ENCODE measurements at places on chromosomes 6 and 20. TPM values are rescaled to one million over a fixed set of nuclear protein-coding genes. Genes with fewer than 3 reads are reported as not detected.

Gene SIM1
- total RNA-seq: not detected

- DNase-seq: no peak
Measured at GRCh38 chr6:19692506-19693298, 144.5 kb upstream of the ID4 start.

DNA sequence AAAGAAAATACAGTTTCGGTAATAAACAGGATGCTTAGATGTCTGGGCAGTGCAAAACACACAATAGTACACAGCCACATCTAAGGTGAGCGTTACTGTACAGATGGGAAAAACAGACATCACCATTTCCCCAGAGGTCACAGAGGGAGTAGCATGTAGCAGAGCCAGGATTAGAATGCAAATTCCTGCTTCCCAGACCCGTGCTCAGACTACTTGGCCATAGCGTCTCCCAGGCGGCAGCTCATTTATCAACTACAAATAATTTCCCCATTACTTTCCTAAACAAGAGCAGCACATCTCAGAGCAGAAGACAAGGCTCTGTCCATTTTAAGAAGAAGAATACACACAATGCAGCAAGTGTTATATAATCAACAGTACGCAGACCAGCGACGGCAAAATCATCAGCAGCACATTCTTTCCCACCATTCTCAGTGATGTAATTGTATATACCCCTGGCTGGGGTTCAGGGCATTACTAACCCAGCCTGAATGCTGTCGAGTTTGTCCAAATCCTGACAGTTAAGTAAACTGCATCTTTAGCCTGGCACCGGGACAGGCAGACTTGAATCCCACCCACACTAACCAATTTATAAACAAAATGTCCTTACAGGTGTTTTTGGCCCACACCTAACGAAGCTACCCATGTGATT, 61.9 kb downstream of the CNKSR3 start:
- DNase-seq: peak; percentile 41

DNA sequence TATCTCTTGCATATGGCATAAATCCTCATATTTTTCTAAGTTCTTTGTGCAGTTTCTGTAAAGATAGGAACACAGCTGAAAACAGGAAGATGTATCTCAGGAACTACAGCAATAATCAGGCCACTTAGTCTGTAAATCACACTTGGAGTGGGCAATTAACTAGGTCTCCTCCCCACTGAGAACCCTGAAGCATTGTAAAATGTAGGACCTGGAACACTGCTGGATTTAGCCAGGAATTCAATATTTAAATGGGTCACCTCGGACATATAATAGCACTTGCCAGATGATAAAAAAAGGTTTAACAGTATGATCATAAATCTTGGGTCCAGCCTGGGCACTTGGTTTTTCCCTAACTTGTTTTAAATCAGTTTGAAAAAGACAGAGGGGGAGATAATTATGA, 155.0 kb downstream of the GRM1 start:
- no peak for DNase-seq

DNA sequence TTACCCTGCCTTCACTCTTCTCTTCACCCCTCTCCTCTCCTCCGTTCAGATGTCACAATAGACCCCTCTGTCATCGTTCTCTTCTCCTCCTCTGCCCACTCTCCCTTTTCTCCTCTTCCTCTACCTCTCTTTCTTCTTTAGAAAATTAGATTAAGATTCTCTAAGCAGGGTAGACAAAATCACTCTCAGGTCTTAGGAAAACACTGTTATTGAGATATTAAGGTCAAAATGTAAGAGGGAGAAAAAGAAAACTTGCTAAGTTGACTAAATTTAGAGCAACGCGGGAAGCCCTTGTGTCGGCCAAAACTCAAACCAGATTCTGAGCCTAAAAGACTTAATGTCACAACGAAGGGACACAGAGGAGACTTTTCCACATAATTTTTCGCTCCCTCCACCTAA, 22.1 kb upstream of the ZNF184 start:
- DNase-seq: no peak

DNA sequence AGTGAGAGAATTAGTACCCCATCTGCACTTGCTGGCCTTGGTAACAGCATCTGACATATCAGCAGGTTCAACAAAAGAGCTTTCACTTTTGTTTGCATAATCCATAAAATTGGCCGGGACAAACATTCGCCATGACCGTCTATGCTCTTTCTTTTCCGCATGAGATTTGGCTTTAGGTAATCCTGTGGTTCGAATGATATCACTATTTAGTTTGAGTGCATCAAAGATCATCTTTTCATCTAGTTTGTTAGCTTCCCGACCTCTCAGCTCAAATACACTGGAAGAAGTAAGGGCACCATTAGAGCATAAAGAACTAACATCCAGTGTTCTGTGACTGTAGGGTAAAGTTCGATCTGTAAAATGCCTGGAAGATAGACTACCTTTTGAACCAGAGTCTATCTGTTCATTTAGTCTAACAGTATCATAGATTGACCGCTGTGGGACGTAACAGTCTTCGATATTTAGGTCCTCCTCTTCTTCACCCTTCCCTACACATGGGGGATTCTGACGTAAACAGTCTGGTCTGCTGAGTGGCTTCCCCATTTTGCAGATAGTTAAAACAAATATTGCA, 101.6 kb downstream of the DST start:
- DNase-seq: peak; percentile 30

Gene LY6G5B
- 2.3 TPM for total RNA-seq

- peak; percentile 47 for DNase-seq
Measured at GRCh38 chr6:83824831-83825230, 28.3 kb upstream of the RIPPLY2 start.

DNA sequence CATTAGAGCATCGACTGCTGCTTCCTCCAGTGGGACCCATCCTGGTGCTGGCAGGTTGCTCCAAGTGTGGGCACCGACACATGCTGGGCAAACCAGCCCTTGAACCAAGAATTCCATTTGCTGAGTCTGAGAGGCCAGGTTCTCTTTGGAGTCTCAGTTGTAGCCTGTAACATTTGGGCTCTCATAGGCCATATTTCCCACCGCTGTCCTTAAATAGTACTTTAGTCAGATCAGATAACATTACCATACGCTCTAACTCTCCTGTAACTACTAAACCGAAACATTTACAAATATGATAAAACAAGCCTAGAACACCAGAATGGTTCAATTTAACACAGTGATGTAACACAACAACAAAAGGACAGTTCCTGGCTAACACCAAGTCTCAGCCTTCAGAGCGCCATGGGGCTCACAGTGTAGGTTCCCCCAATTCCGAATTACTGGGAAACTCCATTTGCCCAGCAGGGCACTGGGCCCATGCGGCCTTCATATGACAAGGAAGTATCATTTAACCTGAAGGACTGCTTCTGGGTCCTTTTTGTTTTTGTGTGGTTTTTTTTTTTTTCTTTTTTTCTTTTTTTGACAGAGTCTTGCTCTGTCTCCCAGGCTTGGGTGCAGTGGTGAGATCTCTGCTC, 28.4 kb upstream of the CD93 start:
- no peak for DNase-seq

Gene SMLR1
- total RNA-seq: not detected

Gene IP6K3
- total RNA-seq: 0.13 TPM

- peak; percentile 45 for DNase-seq
Measured at GRCh38 chr20:22001886-22002285, 296.4 kb downstream of the PAX1 start.

DNA sequence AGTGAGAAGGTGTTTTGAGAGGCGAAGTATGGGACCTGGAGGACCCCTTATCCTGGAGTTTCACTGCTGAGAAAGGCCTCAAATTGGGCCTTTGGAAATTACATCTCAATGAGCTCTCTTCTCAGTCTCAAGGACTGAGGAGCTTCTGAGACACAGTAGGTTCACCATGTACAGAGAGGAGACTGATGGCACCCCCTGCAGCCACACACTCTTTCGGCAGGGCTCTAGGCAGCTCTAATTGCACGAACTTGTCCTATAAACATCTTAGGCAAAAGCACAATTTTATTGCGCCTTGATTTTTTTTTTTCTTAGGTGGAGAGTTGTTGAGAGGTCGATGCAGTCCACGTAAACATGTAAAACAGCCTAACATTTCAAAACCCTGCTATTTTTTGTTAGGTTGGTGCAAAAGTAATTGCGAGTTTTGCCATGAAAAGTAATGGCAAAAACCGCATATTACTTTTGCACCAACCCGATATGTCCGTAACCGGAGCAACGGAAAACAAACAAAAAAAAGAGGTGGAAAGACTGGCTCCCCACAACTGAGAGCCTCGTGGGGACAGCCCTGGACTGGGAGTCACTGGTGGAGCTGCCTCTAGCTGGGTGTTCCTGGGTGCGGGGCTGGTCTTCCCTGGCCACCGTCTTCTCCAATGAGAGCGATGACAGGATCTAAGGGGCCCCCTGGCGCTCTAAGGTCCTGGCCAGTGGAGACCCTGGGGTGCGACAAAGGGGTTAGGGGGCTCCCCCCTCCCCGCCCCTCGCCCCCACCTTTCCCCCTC, 84.0 kb upstream of the EYA2 start:
- no peak for DNase-seq

Gene DEFB124
- total RNA-seq: not detected

DNA sequence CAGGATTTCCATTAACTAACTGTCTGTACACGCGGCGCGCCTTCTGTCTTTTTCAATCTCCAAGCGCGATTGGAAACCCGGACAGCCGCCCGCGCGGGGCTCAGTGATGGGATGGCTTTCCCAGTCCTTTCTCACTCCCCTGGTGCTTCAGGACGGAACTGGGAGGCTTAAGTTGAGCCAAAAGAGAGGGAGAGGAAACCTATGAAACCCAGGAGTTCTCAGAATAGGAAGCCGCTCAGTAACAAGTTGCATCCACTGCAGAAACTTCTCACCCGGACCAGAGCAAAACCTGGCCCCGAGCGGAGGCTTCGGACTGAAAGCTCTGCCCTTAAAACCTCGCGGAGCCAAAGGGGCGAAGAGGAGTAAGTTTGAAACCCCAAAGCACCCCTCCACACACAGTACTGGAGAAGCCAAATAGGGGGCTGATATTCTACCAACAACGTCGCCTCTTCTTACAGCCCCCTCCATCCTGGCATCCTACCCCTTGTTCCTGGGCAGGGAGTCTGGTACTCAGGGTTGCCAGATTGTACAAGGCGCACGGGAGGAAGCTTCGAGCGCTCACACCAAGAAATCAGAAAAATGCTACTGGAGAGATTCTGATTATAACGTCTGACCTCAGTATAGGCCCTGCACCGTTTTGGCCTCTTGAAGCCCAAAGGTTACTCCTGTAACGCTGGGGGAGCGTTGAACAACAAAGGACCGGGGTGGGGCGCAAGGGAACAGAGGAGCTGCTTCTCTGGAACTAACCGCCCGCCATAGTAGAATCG, 906 bp upstream of the COL12A1 start:
- no peak for DNase-seq

DNA sequence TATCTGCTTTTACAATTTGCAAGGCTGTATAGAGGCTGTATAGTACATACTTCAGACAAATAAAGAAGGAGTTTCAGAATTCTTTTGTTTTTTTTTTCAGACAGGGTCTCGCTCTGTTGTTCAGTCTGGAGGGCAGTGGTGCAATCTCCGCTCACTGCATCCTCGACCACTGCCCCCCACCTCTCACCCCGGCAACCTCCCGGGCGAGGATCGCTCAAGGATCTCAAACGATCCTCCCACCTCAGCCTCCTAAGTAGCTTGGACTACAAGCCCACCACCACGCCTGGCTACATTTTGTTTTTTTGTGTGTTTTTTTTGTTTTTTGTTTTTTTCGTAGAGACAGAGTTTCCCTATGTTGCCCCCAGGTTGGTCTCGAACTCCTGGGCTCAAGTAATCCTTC, 1.8 kb downstream of the FASTKD5 start:
- no peak for DNase-seq

DNA sequence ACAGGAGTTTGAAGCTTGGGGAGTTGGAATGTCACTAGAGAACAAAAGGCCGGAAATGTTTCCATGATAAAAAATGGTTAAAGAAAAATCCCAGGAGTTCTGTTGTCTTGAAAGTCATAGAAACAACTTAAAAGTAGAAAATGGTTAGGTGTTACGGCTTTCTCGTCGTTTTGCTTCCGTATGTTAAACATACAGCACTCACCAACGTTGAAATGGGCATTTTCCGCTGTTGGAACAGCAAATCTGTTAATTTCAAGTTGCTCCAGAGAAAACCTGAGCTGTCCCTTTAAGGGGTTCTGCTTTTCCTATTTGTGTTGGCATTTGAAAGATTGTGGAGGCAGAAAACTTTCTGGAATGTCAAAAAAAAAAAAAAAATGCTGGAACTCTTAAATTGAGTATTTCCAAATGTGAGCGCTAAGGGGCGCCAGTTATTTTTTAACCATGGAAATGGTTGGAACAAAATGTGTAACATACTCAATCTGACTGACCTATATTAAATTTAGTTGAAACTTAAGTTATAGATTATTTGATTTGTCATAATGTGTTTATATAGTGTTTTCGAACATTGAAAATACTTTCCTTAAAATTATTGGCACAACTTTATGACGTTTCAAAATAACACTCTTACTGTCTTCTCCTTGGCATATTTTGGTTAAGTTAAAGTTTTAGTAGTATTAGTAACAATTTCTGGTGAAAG, 2.2 kb downstream of the QKI start:
- DNase-seq: peak; percentile 82

Gene BHLHE23
- total RNA-seq: not detected

DNA sequence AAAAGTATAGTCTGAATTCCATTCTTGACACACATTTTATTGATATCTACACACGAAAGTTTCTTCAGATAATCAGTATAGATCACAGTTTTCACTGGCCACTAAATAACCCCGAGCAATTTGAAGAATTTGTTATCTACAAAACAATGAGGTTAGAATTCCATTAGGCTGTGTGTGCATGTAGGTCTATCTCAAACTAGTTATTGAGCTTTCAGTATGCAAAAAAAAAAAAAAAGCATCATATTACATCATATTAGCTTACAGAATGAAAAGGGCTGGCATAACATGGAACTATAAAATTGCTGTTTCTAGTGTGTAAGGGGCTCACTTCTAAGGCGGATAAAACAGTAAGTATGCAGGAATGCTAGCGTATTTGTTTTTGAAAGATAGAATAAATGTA, 59.5 kb upstream of the ADGRG6 start:
- DNase-seq: no peak

DNA sequence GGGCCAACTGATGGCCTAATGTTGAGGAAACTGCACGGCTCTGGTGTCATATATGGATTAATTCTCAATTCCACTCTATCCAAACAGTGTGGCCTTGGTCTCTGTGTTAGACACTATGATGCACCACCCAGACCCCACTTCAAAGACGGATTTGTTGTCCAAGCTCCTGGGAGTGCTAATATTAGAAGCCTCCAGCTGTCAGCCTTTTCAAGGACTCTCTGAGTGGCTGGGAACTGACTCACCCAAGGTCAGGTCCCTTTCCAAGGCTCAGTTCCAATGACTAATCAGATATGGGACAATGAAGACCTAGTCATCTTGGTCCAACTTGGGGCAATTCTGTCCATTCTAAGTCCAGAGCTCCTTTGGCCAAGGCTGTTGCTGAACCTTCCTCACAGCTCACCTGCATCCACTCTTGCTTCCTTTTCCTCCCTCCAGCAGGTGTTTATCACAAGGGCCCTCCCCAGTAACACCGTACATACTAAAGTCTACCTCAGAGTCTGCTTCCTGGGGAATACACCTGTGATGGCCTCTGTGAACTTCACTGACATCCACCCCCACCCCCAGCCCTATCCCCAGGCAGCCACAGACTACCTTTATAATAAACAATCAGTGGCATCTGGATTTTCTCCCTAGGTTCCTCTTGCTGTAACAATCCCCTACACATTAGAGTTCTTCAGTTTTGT, 7.2 kb upstream of the IL20RA start:
- peak; percentile 13 for DNase-seq

Data from bronchial epithelial cell (primary cell).